ENCODE measurements at places on chromosomes 12 and 14. TPM values are rescaled to one million over a fixed set of nuclear protein-coding genes. Genes with fewer than 3 reads are reported as not detected.
A peak's percentile ranks its signal among the peaks of the same experiment; 100 is the strongest.

The UNC79 gene
- total RNA-seq, result 1.6 TPM

DNA sequence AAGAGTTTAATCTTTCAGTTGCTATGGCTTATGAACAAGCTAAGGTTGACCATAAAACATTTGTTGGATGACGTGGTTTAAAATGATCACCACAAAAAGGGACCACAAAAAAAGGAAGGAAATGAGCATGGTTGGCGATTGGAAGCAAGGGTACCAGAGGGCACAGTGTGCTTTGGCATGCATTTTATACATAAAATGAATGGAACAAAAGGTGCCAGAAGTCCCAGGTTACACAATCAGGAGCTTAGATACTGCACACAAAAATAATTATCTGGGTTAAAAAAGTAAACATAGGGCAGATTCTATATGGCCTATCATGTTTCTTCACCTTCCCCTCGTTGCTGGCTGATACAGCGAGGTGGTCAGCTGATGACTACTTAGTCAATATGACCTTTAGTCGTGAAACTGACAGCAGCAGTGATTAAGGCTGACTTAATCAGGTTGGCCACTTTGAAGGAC, 50.7 kb downstream of the ZC3H14 start:
- H3K4me3 ChIP-seq, result no peak overlapping the region
- H3K36me3 ChIP-seq, result no peaks in the 10 kb centered on the region
- H3K27me3 ChIP-seq, result no peaks in the 10 kb centered on the region
- H3K4me1 ChIP-seq, result peaks cover 18% of the 10 kb centered on the region

GRCh38 chr14:81120501-81120900, 100.3 kb downstream of the GTF2A1 start:
- H3K4me3 ChIP-seq, result no peak overlapping the region
- no peak for DNase-seq
- no peaks in the 10 kb centered on the region for H3K36me3 ChIP-seq
- H3K4me1 ChIP-seq, result no peaks in the 10 kb centered on the region

GRCh38 chr12:26878661-26879119, 45.7 kb upstream of the ITPR2 start:
- peak; percentile 83 for DNase-seq
- H3K27ac ChIP-seq, result peak overlapping the region; percentile 66
- no peak overlapping the region for H3K4me3 ChIP-seq

GRCh38 chr12:14190694-14191093, 174.8 kb upstream of the ATF7IP start:
- no peak overlapping the region for H3K27ac ChIP-seq
- no peak for DNase-seq
- H3K4me1 ChIP-seq, result no peaks in the 10 kb centered on the region
- H3K4me3 ChIP-seq, result no peak overlapping the region

- no peak overlapping the region for H3K4me3 ChIP-seq
- DNase-seq, result no peak
- no peaks in the 10 kb centered on the region for H3K4me1 ChIP-seq
- no peaks in the 10 kb centered on the region for H3K36me3 ChIP-seq
- H3K27ac ChIP-seq, result no peak overlapping the region
- no peaks in the 10 kb centered on the region for H3K27me3 ChIP-seq
Observed at GRCh38 chr12:108112832-108113556, 16.1 kb upstream of the WSCD2 start.

DNA sequence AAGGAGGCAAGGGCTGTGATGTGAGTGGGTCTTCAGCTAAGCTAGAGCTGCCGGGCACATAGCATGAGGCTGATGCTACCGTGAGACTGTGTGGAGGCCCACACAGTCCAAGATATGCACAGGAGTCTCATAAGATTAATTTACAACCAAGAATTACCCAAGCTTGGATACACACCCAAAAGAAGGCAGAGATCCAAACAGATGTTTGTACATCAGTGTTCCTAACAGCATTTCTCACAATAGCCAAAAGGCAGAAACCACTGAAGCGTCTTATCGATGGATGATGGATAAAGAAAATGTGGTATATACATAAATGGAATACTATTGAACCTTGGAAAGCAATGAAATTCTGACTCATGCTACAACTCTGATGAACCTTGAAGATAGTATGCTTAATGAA, 40.8 kb upstream of the RIC8B start:
- no peak overlapping the region for H3K27ac ChIP-seq
- H3K4me1 ChIP-seq, result no peaks in the 10 kb centered on the region
- DNase-seq, result no peak
- H3K4me3 ChIP-seq, result no peak overlapping the region
- H3K36me3 ChIP-seq, result no peaks in the 10 kb centered on the region

The CEBPE gene
- total RNA-seq, result not detected

The CLMN gene
- 78.1 TPM for total RNA-seq

GRCh38 chr14:65915125-65915524, 502.6 kb downstream of the FUT8 start:
- H3K36me3 ChIP-seq, result no peaks in the 10 kb centered on the region
- H3K27me3 ChIP-seq, result no peaks in the 10 kb centered on the region
- H3K27ac ChIP-seq, result no peak overlapping the region
- no peak overlapping the region for H3K4me3 ChIP-seq

DNA sequence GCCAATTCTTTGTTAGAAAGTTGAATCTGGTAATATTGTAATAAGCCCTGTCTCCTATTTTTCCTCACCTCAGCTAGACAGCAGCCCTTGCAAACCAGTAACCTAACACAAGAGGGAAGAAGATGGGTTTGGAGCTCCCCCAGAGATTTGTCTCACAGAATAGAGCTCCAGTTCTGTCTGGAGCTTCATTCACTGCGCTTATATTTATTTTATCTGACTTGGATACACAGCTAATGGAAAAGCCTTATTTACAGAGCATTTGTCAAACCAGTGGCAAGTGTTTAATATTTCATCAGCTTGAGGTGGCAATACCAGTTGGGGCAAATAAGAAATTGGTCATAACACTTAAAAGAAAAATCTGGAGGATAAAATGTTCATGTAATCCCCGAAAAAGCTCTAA, 1094.0 kb downstream of the FSCB start:
- no peaks in the 10 kb centered on the region for H3K36me3 ChIP-seq
- peaks cover 8% of the 10 kb centered on the region for H3K4me1 ChIP-seq
- H3K27ac ChIP-seq, result no peak overlapping the region
- no peaks in the 10 kb centered on the region for H3K27me3 ChIP-seq

GRCh38 chr12:79883216-79883615, 51.7 kb downstream of the PPP1R12A start:
- no peak overlapping the region for H3K27ac ChIP-seq
- H3K36me3 ChIP-seq, result no peaks in the 10 kb centered on the region
- no peak for DNase-seq
- peaks cover 15% of the 10 kb centered on the region for H3K4me1 ChIP-seq
- no peak overlapping the region for H3K4me3 ChIP-seq

Measured in pancreas (tissue), 10 donors.